ENCODE measurements at places on chromosomes 16 and 17.

GRCh38 chr17:61409301-61410112 lies 9.9 kb downstream of the TBX2 start:
- peak; percentile 26 for DNase-seq

DNA sequence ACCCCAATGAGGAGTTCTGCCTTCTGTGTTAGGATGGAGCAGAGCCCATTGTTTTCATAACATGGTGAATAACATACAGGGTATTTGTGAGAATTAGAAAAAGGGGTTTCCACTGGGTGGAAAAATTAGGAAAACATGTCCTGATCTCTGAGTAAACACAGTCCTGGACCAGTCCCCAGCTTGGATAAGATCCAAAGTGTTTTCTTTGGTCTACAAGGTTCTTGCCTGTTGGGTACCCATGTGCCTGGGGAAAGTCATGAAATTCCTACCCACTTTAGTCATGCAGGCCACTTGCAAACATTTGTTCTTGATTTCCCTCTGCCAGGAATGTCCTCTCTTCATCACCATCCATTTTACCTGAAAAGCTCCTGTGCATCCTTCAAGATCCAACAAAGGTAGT lies 164.8 kb upstream of the DYNLRB2 start:
- DNase-seq: no peak

GRCh38 chr17:70321352-70321751 lies 152.0 kb downstream of the KCNJ2 start:
- DNase-seq: no peak

DNA sequence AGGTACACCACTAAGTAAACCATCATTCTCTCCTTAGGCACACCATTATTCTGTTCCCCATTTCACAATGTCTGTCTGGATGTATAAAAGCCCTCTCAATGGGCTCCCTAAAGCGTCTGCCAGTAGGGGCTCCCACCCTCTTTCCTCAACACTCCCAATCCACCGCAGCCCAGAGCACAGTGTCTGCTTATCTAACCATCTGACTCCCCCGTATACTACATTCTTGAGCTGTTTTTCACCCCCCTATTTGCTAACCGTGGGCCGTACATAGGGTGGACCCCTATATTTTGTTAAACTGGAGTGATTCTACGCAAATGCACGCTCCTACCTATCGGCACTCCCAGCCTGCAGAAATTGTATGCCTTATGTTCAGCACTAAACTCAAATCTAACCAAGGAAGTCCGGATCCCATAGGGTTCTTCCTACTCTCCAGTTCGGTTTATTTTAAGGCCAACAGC lies 685 bp upstream of the PSMD3 start:
- DNase-seq: no peak

- no peak for DNase-seq
Measured at GRCh38 chr17:12510535-12510934, 155.2 kb upstream of the MYOCD start.

DNA sequence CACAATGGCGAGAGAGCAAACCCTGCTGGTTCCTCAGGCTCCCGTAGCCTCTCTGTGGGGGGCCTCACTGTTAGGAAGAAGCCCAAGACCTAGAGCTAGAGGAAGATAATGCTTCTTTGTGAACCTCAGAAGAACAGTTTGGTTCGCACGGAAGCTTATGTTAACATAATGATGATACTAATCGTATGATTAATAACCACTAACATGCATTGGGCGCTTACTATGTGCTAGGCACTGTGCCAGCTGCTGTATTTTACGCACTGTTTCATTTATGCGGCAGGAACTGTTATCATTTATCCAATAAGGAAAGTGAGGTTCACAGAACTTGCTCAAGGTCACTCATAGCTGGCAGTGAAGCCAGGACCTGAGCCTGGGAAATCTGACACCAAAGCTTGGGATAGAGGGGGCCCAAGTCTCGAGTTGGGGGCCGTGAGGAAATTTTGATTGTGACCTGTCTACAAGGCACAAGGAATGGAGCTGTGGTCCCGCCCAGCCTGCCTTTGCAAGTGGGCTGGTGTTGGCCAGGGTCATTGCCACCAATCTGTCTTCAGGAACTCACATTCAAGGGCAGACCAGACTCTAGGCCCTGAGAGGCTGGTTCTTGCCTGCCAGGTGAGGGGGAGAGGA lies 6.8 kb downstream of the PRCD start:
- no peak for DNase-seq

DNA sequence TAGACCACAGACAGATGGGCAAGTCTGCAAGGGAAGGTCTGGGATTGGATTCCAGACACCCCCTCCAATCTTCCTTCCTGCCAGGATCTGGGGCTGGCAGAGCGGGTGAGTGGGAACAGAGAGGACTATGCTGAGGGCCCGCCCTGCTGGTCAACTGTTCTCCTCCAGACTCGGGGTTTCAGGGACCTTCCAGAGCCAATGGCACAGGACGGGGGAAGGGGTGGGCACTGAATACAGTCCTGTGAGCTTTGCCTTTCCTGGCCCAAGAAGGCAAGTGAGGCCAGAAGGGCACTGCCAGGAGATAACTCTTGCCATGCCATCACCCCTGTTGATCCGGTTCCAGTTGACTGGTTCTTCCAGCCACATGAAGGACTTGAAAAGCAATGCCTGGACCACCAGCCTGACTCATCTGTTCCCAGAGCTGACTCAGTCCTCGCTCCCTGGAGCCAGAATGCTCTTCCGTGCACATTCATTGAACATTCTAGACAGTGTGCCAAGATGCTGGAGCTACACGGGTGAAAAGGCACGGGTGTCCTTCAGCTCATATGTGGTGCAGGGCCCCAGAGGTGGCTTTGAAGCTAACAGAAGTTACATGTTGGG lies 533 bp upstream of the MEFV start:
- no peak for DNase-seq

All from ELF-1 (cell line).